ENCODE measurements at places on chromosomes 12 and 14. TPM values are rescaled to one million over a fixed set of nuclear protein-coding genes. Genes with fewer than 3 reads are reported as not detected.

The MANSC1 gene
- 74.5 TPM for total RNA-seq

The HELB gene
- total RNA-seq: 9.6 TPM

The ACSM4 gene
- not detected for total RNA-seq

The NRXN3 gene
- total RNA-seq: not detected

The MMP14 gene
- total RNA-seq: 7.8 TPM

The ETNK1 gene
- total RNA-seq: 124 TPM

The KRT6C gene
- total RNA-seq: not detected

The YBX3 gene
- 312 TPM for total RNA-seq

- H3K4me1 ChIP-seq: no peaks in the 10 kb centered on the region
- no peaks in the 10 kb centered on the region for H3K36me3 ChIP-seq
- DNase-seq: no peak
- no peak overlapping the region for H3K27ac ChIP-seq
- no peak overlapping the region for H3K4me3 ChIP-seq
Measured at GRCh38 chr14:52895000-52895399, 55.9 kb downstream of the FERMT2 start.

DNA sequence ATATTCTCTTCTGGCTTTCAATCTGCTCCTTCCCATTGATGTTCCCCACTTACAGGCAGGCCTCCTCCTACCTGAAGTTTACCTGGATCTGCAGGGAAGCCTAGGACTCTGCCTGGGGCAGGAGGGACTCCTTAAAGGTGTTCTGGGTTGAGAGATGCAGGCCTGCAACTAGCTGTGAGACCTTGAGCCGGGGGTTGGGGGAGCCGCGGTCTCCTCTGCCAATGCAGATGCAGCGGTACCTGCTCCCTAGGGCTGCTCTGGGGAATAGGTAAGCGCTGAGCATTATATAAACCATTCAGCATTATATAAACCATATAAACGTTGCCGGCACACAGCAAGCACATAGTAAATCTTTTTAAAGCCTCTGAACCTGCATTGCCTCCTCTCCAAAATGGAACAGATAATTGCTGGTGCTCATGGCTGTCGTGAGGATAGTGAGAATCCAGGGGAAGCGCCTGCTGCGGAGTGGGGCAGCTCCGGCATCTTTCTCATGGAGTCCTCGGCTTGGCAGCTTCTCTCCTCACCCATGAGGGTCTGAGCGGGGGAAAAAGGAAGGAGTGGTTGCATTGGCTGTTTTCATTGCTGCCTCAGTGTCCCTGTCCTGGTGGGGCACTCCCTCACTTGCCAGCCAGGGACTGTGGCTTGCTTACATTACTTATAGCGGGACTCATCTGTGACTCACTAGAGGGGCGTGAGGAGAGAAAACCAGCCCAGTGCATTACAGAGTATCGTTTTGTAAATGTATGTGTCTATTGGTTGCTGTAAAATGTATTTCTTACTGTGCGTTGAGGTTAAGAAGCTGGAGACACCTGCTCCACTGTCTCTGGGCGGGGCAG lies 12.5 kb upstream of the KRT80 start:
- H3K27ac ChIP-seq: no peak overlapping the region
- no peaks in the 10 kb centered on the region for H3K27me3 ChIP-seq
- no peak overlapping the region for H3K4me3 ChIP-seq
- H3K36me3 ChIP-seq: peaks cover 10% of the 10 kb centered on the region
- DNase-seq: no peak

GRCh38 chr12:19035536-19035935 lies 94.0 kb upstream of the PLEKHA5 start:
- H3K36me3 ChIP-seq: no peaks in the 10 kb centered on the region
- H3K4me1 ChIP-seq: peaks cover 30% of the 10 kb centered on the region
- no peak for DNase-seq
- H3K27me3 ChIP-seq: no peaks in the 10 kb centered on the region

- no peaks in the 10 kb centered on the region for H3K36me3 ChIP-seq
- H3K27me3 ChIP-seq: no peaks in the 10 kb centered on the region
- no peak overlapping the region for H3K4me3 ChIP-seq
Measured at GRCh38 chr12:82627799-82628198, 58.9 kb upstream of the TMTC2 start.

GRCh38 chr12:114400925-114401324 lies 5.0 kb downstream of the TBX5 start:
- no peak overlapping the region for H3K4me3 ChIP-seq
- H3K36me3 ChIP-seq: peaks cover 3% of the 10 kb centered on the region
- DNase-seq: no peak

GRCh38 chr14:93941293-93941910 lies 14.3 kb downstream of the FAM181A start:
- no peaks in the 10 kb centered on the region for H3K27me3 ChIP-seq
- H3K27ac ChIP-seq: peak overlapping the region; percentile 93
- peaks cover 21% of the 10 kb centered on the region for H3K36me3 ChIP-seq

GRCh38 chr12:62166525-62166924 lies 93.7 kb upstream of the USP15 start:
- no peak overlapping the region for H3K4me3 ChIP-seq
- H3K4me1 ChIP-seq: no peaks in the 10 kb centered on the region
- no peaks in the 10 kb centered on the region for H3K36me3 ChIP-seq
- H3K27me3 ChIP-seq: no peaks in the 10 kb centered on the region

DNA sequence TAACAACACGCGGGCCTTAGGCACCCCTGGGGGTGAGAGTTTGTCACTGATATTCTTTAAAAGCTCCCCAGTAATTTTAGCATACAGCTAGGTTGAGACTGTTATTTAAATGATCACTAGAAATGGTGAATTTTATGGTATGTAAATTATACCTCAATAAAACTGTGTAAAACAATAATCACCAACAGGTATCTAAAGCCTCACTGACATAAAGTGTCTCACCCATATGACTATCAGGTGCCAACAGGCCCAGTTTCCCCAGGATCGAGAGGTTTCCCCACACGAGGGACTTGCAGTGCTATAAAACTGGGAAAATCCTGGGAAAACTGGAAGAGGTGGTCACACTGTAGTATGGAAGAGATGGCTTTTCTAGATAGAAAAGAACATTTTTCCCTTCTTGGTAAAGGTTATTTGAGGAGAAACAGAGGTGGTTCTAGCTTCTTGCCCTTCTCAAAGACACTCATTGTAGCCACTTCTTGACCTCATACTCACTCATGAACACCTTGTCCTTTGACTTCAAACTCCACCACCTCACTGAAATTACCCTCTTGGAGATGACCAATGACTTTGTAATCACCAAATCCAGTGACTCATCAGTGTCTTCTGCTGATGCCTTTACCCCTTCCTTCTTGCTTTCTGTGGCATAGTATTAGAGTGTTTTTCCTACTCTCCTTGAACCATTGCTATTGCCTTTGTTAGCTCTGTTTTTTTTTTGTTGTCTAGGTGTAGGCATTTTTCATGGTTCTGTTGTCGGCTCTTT lies 24.8 kb upstream of the NUBPL start:
- no peak for DNase-seq
- no peak overlapping the region for H3K27ac ChIP-seq
- H3K4me3 ChIP-seq: no peak overlapping the region
- H3K4me1 ChIP-seq: no peaks in the 10 kb centered on the region

- H3K27me3 ChIP-seq: no peaks in the 10 kb centered on the region
- peak overlapping the region; percentile 28 for H3K4me3 ChIP-seq
- peak overlapping the region; percentile 95 for H3K27ac ChIP-seq
- H3K36me3 ChIP-seq: peaks cover 5% of the 10 kb centered on the region
- DNase-seq: peak; percentile 55
Measured at GRCh38 chr12:79414252-79414651, 276.5 kb downstream of the PAWR start.

DNA sequence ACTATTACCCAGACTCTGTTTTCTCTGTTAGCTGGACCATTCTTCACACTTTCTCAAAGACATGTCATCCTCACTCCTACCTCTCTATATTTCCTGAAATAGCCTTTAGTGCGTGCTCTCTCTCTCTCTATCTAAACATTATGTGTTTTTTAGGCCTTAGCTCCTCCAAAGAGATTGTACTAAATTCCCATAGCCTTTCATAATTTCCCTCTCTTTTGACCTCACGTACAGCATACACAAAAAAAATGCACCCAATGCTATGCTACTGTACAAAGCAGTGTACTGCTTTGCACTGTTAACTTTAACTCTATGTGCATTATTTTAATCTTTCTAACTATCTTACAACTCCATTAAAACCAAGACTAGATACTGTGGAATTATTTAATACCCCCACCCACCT lies 288.4 kb downstream of the DAD1 start:
- no peak for DNase-seq
- H3K27ac ChIP-seq: no peak overlapping the region
- peaks cover 14% of the 10 kb centered on the region for H3K27me3 ChIP-seq
- H3K36me3 ChIP-seq: no peaks in the 10 kb centered on the region

DNA sequence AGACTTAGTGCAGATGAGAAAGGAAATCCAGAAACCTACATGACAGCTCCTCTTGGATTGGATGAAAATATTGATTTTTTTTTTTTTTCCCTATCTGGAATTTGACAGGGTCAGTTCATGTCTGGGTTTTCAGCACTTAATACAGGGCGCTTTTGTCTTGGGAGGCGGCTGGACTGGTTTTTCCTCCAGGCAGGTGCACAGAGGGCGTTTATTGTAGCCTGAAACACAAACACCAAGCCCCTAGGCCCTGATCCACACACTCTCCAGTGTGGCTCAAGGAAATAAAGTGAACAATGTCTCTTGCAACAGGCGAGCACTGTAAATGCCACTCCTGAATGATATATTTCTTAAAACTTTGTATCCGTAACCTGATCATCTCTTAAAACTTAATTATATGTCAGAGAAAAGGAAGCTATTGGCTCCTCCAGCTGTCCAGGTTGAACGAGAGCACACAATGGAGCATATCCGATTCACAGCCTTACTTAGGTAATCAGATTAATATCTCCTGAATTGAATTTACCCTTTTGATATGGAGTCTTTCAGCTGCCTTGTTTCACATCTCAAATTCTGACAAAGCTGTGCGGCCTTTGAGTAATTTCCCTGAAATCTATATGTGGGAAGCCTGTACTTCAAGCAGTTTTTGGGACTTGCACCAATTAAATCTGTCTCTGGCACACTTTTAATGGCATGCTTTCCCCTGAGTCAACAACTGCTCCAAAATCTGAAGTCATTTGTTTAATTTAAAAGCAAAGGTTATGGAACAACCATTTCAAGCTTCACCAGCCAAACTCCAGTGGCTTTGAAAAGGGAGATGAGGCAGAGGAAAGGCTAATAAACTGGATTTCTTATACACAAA lies 485.7 kb downstream of the ZFP36L1 start:
- peaks cover 40% of the 10 kb centered on the region for H3K4me1 ChIP-seq
- H3K27ac ChIP-seq: peak overlapping the region; percentile 98
- H3K4me3 ChIP-seq: peak overlapping the region; percentile 43
- no peaks in the 10 kb centered on the region for H3K27me3 ChIP-seq
- peaks cover 13% of the 10 kb centered on the region for H3K36me3 ChIP-seq

DNA sequence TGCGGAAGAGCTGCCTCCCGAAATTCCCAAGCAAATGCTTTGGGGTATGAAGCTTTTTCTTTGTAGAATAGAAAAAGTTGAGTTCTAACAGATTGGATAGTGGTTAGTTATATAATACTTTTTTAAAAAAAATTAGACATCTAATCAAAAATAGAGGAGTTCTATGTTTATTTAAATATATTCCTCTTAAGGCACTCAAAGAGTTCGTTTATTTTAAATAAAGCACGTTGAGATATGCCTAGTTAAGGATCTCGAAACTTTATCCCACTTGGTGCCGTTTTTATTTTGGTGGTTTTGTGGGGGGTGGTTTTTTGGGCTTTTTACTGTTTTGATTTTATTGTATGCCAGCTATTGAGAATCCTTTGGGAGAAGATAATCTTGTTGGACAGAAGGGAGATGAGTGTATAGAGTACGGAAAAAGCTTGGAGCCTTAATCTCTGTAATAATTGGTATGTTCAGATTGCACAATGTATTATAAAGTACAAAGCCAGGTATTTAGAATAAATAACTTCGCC lies 10.7 kb upstream of the SNAPC1 start:
- peaks cover 42% of the 10 kb centered on the region for H3K4me1 ChIP-seq
- peaks cover 66% of the 10 kb centered on the region for H3K36me3 ChIP-seq

GRCh38 chr14:37655418-37655817 lies 60.0 kb downstream of the TTC6 start:
- no peak overlapping the region for H3K4me3 ChIP-seq
- no peaks in the 10 kb centered on the region for H3K4me1 ChIP-seq
- no peak for DNase-seq
- no peak overlapping the region for H3K27ac ChIP-seq

DNA sequence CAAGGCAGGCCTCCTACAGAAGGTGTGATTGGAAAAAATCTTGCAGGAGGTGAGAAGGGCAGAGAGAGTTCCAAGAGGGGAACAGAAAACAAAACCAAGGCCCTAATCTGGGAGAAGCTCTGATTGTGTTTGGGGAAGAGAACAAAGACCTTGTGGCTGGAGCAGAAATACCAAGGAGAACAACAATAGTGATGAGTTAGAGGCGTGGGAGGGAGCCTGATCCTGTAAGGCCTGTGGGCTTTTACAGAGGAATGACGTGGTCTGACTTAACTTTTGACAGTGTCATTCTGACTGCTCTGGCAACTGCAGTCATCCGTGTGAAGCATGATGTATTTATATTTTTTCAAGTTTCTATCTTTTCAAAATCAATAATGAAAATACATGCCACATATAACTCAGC lies 200.6 kb downstream of the ANO4 start:
- H3K27me3 ChIP-seq: no peaks in the 10 kb centered on the region
- no peaks in the 10 kb centered on the region for H3K4me1 ChIP-seq
- H3K27ac ChIP-seq: no peak overlapping the region
